ENCODE measurements at places on chromosomes 3 and 15.

GRCh38 chr3:192275741-192276355, 451.5 kb downstream of the FGF12 start:
- DNase-seq = no peak

DNA sequence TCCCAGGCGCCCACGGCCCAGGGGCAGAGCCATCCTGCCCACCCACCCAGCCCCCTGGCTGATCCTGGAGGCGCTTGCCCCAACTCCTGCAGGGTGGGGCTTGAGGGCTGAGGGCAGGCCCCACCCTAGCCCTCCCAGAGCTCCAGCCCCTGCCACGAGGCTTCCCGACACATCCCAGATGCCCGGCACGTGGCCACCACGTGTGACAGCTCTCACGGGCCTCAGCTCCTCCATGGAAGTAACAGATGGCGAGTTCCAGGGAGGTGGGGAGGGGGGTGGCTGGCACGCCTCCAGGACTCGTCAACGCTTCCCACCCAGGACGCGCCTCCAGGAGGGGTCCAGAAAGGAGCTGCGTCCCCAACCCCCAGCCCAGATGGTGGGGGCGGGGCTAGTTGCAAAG, 29.1 kb downstream of the PLXND1 start:
- DNase-seq = no peak

- DNase-seq = no peak
Observed at GRCh38 chr15:82177291-82178010, 85.1 kb downstream of the EFL1 start.

DNA sequence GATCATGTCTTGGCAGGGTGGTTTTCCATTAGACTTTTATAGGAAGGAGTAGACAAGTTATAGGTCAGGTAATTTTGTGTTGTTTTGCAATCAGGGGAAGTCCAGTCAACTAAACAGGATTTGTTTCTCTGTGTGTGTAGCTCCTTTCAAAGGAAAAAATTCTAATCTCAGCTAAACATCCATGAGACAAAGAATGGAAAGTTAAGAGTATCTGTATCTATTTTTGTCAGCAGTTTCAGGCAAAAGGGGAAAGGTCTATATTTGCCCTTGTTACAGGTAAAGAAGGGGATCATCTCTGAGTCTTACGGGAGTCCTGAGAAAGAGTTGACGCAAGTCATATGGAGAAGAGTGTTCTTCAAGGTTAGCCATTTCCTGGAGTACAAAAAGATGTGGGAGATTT, 79.3 kb downstream of the GAP43 start:
- no peak for DNase-seq

DNA sequence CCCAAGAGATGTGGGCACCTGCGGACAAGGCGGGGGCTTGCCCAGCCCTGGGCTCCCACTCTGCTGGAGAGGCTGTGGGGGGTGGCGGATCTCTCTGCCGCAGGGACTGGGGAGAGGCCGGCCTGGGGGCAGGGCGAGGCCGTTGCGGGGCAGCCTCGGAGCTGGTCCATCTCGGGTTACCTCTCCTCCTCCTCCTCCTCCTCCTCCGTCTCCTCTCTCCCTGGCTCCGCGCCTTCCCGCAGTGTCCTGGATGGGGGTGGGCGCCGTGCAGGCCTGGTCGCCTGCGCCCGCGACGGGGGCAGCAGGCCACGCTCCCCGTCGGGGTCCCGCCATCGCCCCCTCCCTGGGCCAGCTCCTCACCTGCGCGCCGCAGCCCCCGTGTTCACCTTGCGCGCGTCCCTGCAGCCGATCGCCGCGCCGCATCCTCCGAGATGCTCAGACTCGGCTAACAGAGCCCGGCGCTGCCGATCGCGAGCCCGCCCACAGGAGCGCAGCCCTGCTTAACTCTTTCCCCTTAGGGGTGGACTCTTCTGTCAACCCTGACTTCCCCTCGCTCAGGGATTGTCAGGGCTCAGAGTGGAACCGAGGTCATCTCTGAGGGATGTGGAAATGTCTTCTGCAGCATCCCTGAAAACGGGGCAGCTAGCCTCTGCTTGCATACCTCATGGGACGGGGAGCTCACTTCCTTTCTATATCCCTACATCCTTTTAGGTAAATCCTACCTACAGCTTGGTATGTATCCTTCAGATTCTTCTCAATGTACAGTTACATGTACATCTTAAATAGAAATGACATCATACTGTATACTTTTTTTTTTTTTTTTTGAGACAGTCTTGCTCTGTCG, at the start of gene PRRT3:
Gene PRRT3, minus strand, starts transcription at position 447 of the 844 bp plus-strand sequence. CDS start 2,293 bp downstream, outside the sequence.
- no peak for DNase-seq

DNA sequence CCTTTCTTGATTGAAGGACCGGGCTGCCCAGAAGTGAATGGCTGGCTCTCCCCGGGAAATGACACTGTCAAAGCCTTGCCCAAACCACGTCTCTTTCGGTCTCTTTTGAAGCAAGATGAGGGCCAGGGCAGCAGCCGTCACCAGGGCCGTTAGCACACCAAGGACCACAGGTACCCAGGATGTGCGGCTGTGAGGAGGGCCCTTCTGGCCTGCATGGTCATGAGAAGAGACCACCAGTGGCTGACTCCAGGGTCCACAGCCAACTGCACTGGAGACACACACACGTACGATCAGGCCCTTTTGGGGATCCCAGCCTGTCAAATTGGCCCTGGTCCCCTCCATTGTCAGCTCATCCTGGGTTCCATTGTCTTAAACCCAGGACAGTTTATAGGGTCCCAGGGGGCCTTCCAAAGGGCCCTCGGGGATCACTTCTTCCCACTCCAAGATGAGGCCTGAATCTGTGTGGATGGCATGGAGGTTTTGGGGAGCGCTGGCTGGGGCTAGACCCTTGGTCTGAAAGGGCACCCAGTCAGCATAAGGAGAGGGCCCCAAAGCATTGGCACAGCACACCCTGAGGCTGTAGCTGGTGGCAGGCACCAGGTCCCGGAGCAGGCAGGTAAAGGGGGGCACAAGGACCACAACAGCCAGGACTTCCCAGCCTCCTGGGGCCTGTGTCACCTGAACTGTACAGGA, 50.9 kb downstream of the ETFA start:
- no peak for DNase-seq
